GM06990 (cell line): ENCODE measurements at places on chromosomes 2 and 18.

- DNase-seq = no peak
These were observed 18.2 kb downstream of the IGFBP2 start for GRCh38 chr2:216651351-216651881.

DNA sequence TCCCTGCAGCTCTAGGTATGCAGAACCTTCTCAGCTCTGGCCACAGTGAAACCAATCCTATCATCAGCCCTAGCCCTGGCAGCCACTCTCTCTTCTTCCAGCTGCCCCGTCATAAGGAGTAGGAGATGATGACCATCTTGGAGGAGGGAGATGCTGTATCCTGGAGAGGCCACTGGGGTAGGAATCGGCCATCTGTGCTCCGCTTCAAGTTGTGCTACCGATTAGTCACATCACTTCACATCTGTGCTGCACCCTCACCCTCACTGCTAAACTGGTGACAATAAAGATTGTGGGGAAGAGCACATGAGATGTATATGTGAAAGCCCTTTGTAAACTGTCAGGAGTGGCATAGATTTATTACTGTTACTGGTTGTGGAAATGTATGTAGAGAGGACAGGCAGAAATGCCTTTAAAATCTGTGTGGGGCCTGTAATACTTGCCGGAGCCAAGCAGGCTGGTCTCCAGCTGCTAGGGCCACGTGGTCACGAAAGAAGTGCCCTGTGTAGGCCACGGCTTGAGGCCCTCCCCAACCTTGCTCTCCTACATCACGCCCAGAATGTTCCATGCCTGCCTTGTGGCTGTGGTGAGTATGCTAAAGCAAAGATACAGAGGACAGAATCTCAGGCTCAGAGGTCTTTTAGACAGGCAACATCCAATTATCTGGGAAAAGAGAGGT is 236.8 kb downstream of the CLIP4 start:
- DNase-seq = no peak

DNA sequence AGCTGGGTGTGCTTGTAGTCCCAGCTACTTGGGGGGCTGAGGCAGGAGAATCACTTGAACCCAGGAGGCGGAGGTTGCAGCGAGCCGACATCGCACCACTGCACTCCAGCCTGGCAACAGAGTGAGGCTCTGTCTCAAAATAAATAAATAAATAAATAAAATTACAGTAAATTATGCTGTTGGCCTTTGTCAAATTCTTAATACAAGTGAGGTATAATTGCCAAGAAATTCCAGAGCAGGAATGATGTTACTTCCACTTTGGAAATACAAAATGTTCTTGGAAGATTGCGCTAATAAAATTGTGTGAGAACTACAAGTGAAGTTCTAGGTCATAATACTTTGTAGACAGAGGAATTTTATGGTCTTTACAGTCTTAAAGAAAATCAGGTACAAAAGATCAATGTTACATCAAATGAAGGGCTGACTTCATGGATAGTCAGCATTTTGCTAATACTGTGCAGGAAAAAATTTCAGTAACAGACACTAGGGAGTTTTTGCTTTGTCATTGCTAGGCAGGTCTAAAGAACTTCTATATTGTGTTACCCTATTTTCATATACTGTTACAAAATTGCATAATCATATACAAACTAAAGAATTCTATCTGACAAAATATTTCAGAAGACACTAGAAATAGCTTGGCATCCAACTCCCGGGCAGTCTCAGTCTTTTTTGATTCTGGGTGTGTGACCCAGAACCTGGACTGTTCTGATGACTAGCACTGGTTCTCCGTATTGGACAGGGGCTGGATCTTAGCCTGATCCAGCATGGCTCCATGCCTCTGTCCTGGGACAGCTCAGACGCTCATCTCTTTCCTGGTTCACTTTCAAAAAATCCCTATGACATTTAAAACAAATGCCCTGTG is 76.0 kb upstream of the STK17B start:
- no peak for DNase-seq

DNA sequence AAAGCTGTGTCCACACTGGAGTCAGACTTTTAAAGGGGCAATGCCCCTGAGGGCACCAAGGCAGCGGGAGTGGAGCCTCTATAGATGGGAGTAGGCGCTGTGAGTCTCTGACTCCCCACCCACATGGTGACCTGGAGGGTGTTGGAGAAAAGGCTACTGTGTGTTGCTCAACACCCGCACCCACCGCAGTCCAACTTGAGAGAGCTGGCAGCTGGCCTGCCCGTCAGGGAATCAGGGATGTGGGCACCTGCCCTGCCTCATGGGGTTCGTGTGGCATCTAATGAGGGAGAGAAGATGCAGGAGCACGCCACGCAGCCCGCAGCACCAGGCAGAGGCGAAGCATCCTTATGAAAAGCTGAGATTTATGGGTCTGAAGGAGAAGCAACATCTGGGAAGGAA is 84.2 kb downstream of the KLHL29 start:
- no peak for DNase-seq

GRCh38 chr18:22330508-22330907 is 87.2 kb downstream of the CTAGE1 start:
- no peak for DNase-seq

DNA sequence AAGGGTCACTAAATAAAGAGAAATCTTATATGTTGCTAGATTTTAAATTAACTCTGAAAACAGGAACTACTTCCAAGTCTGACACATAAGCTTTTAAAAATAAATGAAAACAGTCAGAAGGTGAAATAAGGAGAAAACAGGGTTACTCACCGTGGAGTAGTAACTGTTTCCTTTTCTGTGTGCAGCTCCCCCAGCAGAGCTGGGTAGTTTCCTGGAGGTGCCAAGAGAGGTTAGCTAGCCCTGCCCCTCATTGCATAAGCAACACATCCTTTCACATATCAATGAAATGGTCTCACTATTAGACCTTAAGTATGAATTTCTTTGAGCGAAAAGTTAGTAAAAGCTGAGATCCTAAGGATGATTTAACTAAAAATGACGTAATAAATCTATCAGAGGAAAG is 54.0 kb upstream of the GPR75 start:
- DNase-seq = peak; percentile 4
